CD4-positive, alpha-beta T cell treated with Interleukin-12 subunit alpha and Interleukin-12 subunit beta, for 1 hour (primary cell): ENCODE measurements at places on chromosomes 13 and 19.

DNA sequence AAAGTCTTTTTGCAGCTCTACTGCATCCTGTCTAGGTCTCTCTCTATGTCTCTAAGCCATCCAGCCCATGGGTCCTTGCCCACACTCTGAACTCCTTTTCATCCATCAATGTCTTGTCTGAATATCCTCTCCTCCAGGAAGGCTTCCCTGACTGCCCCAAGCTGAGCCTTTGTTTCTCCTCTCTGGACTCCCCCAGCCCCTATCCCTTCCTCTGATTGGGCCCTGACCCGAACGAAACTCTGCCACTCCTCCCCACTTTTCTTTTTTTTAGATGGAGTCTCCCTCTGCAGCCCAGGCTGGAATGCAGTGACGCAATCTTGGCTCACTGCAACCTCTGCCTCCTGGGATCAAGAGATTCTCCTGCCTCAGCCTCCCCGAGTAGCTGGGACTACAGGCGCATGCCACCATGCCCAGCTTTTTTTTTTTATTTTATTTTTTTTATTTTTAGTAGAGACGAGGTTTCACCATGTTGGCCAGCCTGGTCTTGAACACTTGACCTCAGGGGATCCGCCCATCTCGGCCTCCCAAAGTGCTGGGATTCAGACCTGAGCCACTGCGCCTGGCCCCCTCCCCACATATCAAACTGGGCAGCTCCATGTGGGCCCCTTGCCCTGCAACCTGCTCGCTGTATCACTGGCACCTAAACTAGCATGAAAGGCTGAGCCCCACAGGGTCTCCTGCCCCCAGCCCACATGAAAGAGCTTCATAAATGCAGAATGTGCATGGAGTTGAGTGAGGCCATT is 870 bp upstream of the UNC13A start:
- no peak for DNase-seq

DNA sequence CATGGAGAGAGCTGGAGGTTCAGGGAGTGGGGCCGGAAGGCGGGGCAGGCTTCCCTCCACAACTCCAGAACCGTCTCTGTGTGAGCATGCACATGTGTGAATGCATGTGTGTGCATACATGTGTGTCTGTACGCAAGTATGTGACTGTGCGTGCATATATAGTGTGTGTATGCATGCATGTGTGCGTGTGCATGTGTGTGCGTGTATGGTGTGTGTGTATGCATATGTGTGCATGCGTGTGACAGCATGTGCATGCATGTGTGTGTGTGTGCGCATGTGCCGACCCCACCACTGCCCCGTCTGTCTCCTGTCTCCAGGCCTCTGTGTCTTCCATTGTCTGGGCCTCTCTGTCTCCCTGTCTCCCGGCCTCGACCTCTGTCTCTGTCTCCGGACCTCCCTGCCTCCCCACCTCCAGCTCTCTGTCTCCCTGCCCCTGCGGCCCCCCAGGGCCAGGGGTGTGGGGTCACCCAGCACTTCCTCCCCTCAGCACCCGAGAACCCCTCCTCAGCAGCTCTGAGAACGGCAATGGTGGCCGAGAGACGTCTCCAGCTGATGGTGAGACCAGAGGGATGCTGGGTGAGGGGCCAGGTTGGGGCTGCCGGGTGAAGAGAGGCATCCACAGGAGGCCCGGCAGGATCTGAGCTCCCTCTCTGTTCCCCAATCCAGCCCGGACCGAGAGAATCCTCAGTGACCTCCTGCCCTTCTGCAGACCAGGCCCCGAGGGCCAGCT is 22.5 kb downstream of the ARHGEF1 start:
- no peak for DNase-seq

GRCh38 chr13:109541081-109541480 is 245.3 kb downstream of the IRS2 start:
- no peak for DNase-seq

GRCh38 chr13:105874814-105875213 is 660.6 kb downstream of the EFNB2 start:
- DNase-seq, result no peak

DNA sequence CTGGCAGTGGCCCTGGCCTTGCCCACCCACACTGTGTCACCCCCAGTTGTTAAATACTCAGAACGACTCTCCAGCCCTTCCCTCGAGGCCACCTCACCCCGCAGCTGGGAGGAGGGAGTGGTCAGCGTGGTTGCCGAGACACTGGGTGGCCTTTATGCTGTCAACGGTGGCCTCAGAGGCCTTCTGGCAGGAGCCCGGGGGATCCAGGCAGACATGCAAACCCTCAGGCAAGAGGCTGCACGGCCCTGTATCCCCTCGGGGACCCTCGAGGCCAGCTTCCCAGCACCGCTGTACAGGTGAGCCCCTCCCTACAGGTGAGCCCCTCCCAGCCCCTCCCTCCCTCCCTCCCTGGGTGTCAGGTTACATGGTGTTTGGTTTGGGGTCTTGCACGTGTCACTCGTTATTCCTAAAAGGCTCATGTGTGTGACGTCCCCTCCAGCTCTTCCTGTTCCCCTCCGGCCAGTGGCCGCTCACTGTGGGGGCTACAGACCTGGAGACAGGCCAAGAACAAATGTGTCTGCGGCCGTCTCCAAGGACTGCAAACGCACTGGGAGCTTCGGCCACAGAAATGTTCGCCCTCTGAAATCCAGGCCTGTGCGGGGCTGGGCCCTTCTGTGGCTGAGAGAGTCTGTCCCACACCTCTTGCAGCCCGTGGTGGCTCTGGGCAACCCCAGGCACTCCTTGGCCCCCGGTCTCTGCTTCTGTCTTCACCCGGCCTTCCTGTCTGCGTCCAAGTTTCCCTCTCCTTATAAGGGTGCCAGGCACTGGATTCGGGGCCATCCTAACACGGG is at the start of gene TEKTIP1:
TEKTIP1 (plus strand) TSS at position 210 of the 791 bp plus-strand sequence; CDS start at position 214, 4 bp downstream.
- DNase-seq, result no peak

- no peak for DNase-seq
Measured at GRCh38 chr19:8461891-8462290, 17.1 kb downstream of the HNRNPM start.

- DNase-seq, result no peak
Measured at GRCh38 chr19:6273701-6274601, 5.8 kb downstream of the MLLT1 start.

- DNase-seq, result no peak
Measured at GRCh38 chr13:47415048-47415447, 518.2 kb upstream of the HTR2A start.

- DNase-seq, result no peak
Measured at GRCh38 chr13:48731001-48731658, 77.4 kb downstream of the CYSLTR2 start.

GRCh38 chr13:113115363-113116205 is 7.0 kb upstream of the F10 start:
- no peak for DNase-seq

DNA sequence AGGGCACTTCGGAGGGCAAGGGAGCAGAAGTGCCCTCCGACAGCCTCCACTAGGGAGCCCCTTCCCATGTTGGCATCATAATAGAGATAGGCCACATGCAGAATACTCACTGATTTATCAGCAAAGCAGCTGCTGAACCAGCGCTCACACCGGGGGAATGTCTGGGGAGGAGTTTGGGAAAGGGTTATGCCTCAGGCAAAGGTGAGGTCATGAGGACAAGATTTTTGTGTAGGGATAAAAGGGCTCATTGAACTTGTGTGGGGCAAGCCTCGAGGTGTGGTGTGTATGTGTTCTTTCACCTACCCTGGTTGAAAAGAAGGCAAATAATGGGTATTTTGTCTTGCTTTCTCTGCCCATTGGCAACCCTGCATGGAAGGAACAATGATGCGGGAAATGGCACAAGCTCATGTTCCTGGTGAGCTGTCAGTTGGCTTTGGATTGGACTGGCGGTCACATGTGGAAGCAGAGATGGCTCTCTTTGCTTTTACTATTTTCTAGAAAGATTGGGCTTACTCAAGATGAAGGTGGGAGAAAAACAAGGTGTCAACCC is 39.1 kb upstream of the SLC7A9 start:
- no peak for DNase-seq

DNA sequence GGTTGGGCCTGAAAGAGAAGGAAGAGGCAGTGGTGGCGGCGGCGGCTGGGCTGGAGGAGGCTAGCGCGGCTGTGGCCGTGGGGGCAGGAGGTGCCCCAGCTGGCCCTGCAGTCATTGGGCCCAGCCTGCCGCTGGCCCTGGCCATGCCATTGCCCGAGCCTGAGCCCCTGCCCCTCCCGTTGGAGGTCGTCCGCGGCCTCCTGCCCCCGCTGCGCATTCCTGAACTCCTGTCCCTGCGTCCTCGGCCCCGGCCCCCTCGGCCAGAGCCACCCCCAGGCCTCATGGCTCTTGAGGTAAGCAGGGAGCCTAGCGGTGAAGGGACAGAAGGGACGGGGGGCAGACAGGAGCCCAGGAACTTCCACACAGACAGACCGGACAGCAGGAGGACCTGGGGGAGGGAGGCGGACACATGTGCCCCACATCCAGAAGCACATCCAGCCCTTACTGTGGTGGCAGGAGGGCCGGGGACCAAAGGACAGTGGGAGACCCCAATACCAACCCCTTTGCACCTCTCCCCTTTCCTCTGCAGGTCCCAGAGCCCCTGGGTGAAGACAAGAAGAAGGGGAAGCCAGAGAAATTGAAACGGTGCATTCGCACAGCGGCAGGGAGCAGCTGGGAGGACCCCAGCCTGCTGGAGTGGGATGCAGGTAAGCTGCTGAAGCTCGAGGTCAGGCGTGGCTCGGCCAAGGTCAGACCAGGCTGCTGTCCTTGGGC is 5.0 kb downstream of the RBM42 start:
- no peak for DNase-seq

GRCh38 chr13:110479648-110480047 is 81.9 kb downstream of the RAB20 start:
- no peak for DNase-seq

- no peak for DNase-seq
Measured at GRCh38 chr13:48449656-48450055, 36.7 kb upstream of the LPAR6 start.

DNA sequence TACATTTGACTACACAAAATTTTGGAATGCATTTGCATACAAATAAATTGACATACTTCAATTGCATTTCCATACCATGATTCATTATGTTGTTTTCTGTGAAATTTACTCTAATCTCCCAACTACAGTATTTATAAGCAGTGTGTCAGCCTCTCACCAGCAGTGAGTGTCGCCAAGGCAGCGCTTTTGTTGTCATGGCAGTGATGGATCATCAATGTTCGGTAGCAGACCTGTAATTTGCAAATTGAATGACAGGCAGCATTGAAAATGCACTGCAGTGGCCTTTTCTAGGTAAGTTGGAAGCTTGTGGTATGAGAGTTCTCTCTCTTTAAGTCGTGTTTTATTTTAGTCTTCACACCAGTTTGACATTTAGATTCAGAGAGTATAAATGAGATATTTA is 534.1 kb downstream of the PCDH17 start:
- DNase-seq, result no peak

DNA sequence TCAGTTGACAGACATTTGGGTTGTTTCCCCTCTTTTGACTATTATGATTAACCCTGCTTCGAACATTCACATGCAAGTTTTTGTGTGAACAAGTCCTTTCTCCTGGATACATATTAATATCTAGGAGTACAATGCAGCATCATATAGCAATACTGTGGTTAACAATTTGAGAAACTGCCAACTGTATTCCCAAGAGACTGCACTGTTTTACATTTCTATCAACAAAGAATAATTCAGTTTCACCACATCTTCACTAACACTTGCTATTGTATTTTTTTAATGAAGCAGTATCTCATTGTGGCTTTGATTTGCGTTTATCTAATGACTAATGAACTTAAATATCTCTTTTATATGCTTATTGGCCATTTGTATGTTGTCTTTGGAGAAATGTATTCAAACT is 184.6 kb upstream of the NBEA start:
- DNase-seq, result no peak

- no peak for DNase-seq
Measured at GRCh38 chr19:7742575-7742974, 4.8 kb downstream of the CD209 start.

DNA sequence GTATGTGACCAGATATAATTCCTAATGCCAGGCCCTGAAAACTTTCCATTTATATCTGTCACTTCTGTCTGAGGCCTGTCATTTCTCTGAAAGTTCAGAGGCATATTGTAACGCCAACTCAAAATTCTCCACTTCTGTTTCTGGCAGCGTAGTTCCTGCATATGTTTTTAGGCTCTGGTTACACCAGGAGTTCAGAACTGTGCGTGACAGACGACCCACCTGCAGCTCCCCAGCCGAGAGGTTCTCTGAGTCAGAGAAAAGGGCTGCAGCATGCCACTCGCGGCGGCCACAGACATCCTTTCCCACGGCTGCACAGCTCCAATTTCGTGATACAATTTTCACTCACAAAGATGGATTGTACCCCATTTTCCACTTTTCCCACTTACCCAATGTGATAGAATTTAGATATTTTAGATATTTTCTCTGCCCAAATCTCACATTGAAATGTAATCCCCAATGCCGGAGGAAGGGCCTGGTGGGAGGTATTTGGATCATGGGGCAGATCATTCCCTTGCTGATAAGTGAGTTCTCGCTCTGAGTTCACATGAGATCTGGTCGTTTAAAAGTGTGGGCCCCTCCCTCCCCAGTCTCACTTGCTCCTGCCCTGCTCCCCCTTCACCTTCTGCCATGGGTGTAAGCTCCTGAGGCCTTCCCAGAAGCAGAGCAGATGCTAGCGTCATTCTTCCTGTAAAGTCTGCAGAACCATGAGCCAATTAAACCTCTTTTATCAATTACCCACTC is 308.1 kb downstream of the LIG4 start:
- no peak for DNase-seq

DNA sequence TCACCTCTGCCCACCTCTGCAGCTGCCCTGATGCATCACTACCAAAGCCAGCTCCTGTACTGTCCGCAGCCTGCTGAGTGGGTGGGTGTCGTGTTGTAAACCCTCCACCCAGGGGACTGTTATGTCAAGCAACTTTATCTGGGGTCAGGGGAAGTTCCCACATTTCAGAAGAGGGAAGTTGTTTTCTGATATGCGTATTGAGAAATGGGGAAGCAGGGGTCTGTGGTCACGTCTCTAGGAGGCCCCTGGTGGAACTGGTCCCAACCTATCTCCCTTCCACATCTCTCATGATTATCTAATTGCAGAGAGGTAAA is 31.2 kb downstream of the CLEC17A start:
- DNase-seq, result peak; percentile 19

GRCh38 chr13:29210676-29211075 is 384.8 kb downstream of the SLC7A1 start:
- no peak for DNase-seq

- DNase-seq, result no peak
Measured at GRCh38 chr13:100211016-100211710, 122.3 kb downstream of the PCCA start.
